ENCODE measurements at places on chromosomes 13 and 19.

GRCh38 chr13:42876887-42877545, 95.6 kb downstream of the FAM216B start:
- H3K4me3 ChIP-seq: no peak overlapping the region
- H3K4me1 ChIP-seq: no peaks in the 10 kb centered on the region
- no peaks in the 10 kb centered on the region for H3K36me3 ChIP-seq

DNA sequence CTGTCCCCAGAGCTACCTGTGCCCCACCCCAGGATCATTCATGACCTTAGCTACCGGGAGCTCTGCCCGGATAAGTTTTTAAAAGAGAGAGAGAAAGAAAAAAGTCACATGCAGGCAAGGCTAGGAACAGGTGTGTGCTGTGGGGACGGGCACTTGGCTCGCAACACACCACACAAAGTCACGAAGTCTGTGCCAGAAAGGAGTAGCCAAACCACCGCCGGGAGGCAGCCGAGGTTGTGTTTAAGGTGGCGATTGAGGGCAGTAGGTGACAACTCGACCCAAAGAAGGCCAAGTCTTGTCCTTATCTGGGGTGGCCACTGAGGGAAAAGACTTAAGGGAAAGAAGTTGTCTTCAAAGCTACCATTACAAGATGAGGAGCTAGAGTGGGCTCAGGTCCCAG, 4.6 kb upstream of the TSHZ3 start:
- H3K27ac ChIP-seq: no peak overlapping the region
- H3K27me3 ChIP-seq: no peaks in the 10 kb centered on the region
- H3K36me3 ChIP-seq: no peaks in the 10 kb centered on the region

GRCh38 chr19:17467471-17468301, 2.6 kb upstream of the SLC27A1 start:
- DNase-seq: no peak
- peak overlapping the region; percentile 93 for H3K27ac ChIP-seq
- H3K4me3 ChIP-seq: peak overlapping the region; percentile 88
- H3K4me1 ChIP-seq: peaks cover 29% of the 10 kb centered on the region
- H3K36me3 ChIP-seq: no peaks in the 10 kb centered on the region
- no peaks in the 10 kb centered on the region for H3K27me3 ChIP-seq

DNA sequence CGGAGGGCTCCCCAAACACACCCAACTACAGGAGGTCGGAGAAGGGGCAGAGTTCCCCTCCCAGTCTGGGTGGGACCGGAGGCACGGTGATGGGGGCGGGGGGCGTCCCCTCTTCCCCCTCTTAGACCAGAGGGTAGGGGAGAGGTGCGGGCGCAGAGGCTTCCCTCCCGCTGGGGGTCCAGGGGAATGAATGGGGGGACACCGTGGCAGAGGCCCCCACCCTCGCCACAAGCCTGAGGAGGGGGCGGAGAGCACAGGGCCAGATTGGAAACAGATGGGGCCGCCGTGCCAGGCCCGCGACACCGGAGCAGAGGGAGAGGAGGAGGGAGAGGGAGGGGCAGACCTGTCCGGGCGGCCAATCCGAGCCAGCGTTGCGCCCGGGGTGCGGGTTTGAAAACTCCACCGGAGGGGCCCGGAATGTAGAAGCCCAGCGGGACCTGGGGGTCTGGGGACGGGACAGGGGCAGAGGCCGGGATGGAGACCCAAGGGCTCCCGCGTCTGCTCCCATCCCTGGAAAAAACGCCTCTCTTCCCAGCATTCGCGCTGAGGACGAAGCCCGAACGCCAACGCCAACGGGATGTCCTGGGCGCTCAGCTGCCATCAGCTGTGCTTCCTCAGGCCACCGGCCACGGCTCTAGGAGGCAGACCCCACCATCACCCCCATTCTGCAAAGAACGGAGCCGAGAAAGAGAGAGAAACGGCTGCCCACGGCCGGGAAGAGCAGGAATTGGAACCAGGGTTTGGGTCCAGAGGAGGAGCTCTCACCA, 46.8 kb downstream of the PTPRS start:
- peak overlapping the region; percentile 85 for H3K4me3 ChIP-seq
- H3K4me1 ChIP-seq: peaks cover 7% of the 10 kb centered on the region
- no peaks in the 10 kb centered on the region for H3K36me3 ChIP-seq
- DNase-seq: peak; percentile 66

Data from psoas muscle (tissue), 8 donors.